ENCODE measurements at places on chromosomes 1 and 21.

DNA sequence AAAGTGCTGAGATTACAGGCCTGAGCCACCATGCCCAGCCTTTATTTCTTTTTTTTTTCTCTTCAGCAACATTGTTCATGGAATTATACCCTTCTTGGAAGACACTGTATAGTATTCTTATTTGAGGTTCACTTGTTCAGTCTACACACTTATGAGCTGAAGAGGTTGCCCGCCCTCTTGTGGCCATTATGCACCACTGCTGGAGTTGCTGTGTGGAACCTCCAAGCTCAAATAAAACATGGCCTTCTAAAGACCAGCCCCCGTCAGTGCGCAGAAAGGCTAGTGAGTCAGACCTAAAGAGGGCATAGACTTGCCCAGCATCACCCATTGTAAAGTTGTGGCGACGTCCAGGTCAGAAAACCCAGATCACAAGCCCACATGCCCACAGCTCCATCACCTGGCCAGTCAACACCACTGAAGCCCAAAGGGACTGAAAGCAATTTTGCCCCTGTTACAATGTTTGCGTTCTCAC lies 20.4 kb downstream of the LURAP1 start:
- DNase-seq: peak; percentile 67

DNA sequence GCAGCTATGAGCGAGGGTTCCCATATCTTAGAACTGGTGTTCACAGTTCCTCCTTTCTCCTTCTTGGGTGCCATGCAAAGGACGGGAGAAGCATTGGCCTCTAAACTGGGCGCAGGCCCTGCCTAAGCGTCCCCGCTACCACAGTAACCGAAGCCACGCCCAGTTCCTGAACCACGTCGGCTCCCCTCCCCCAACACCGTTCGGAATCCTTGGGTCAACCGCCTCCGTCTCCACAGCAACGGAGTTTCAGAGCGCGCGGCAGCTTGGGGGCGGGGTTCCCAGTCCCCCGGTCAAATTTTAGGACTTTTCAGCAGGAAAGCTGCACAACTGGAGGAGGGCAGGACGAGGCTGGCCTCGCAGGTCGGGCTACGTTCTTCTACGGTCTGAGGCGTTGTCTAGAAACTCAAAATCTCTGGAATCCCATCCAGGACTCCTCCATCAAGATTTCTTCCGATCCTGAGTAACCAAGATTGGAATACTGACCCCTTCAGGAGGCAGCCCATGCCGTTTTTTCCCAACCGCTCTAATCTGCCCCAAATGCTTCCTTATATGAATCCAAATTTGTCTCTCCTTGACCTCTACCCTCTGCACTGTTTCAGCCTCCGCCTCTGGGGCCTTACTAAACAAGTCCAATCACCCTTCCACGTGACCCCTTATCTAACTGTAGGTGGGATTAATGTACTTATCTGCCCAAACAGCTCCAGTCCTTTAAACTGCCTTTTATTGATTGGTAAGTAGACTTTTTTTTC lies at the start of gene SPAG17:
SPAG17 (minus strand) TSS at position 145 of the 749 bp plus-strand sequence; CDS start at position 74, 71 bp downstream.
- no peak for DNase-seq

DNA sequence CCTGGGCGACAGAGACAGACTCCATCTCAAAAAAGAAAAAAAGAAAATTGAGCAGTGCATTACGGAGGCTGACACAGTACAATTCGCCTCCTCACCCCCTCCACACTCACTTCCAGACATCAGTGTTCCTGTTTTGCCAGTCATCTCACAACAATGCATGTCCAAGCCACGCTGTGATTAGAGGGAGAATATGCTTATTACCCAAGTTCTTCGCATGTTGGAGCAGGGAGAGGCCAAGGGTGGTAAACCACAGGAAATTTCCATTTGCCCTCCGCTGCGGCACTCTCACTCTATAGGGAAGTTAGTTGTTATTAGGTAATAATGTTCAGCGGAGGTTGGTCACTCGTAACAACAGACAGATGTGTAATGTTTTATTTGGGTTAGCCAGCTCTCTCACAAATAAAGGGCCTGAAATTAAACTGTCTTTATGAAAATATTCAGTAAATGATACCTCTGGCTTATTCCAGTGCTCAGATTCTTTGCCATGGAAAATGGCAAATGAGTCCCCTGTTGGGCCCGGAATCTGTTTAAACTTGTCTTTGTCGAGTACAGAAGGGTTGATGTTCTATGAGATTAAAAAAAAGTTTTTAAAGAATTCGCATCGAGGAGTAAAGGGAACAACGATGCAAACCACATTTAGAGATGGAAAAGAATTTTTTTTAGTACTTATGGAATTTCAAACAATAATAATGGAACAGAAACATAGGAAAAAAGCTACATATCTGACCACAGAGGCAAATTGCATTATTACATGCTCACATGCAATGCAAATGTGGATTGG lies 33.1 kb downstream of the KCNJ15 start:
- DNase-seq: peak; percentile 31

DNA sequence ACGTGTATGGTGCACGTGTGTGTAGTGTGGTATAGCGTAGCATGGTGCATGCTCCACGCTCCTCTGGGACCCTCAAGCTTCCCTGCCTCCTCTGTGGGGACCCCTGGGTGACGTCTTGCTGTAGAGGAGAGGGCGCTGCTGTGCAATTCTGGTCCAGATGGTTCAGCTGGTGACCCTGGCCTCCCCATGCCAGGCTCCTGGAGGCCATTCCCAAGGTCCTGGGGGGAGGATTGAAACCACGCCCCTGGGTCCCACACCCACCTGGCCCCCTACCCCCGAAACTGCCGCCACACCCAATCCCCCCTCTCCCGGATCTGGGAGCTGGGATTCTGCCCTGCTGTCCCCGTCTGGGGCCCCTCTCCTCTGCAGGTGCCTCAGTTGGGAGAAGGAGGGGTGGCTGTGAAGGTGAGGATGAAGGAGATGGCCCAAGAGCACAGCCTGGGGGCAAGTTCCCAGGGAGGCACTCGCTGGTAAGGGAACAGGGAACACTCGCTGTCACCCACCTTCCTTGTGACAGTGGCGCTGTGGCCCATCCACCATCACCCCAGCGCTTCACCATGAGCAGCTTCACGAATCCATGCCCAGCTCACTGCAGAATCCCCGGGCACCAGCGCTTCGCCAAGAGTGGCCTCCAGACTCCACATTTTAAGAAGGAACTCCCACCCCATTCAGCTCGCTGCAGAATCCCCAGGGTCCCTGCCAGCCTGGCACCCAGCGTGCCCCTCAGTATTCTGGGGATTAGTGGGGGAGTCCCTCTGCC lies 38.0 kb downstream of the WDR4 start:
- DNase-seq: no peak

DNA sequence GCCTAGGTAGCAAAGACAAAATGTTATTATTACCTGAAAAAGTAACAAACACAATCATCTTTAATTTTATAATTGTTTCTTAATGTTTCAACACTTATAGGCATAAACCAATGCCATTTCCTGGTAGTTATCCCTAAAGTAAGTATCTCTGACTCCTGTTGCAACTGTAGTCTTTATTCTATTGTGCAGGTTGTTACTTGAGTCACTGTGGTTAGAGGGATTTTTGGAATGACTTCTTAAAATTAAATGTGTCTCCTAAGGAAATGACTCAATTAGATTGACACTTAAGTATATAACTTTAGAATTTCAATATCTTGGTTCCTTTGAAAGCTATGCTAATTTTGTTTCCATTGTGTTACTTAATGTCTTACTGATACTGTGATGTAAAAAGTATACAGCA lies 143.9 kb downstream of the PHTF1 start:
- no peak for DNase-seq

- DNase-seq: peak; percentile 38
Measured at GRCh38 chr21:26140164-26140579, 30.4 kb downstream of the APP start.

GRCh38 chr1:81512252-81513003 lies 288.3 kb upstream of the ADGRL2 start:
- no peak for DNase-seq

DNA sequence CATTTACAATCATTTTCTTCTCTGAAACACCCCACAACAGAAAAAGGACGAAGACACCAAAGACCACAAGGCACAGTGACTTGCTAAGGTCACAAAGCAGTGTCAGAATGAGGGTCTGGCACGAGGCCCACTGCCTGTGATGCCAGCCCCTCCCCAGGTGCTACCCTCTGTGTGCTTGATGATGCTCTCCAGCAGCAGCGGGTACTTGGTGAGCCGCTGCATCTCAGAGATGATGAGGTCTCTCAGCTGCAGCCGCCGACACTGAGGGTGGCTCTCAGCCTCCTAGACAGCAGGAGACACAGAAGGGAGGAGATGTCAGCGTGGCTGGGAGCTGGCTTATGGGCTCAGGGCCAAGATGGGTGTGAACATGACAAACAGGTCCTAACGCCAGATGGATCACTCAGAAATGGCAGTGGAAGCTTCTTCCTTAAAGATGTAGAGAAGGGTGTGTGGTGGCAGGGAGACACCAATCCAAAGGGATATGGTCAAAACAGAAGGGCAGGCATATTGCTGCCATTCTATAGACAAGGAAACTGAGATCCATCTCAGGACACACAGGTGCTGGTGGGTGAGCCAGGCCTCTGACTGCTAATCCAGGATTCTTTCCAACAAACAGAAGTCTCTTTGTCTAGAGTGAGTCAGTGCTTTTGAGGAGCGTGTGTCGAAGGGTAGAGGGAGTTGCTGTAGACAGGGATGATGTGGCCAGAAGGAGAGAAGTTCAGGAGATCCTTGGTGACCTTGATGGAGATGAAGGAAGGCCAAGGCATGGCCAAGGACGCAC lies 25.6 kb downstream of the LRRC71 start:
- DNase-seq: no peak

- no peak for DNase-seq
Measured at GRCh38 chr1:167515893-167516321, 2.4 kb downstream of the CD247 start.

- no peak for DNase-seq
Measured at GRCh38 chr1:167077868-167078210, 12.3 kb downstream of the GPA33 start.

GRCh38 chr1:87449348-87449963 lies 120.8 kb downstream of the LMO4 start:
- peak; percentile 23 for DNase-seq

DNA sequence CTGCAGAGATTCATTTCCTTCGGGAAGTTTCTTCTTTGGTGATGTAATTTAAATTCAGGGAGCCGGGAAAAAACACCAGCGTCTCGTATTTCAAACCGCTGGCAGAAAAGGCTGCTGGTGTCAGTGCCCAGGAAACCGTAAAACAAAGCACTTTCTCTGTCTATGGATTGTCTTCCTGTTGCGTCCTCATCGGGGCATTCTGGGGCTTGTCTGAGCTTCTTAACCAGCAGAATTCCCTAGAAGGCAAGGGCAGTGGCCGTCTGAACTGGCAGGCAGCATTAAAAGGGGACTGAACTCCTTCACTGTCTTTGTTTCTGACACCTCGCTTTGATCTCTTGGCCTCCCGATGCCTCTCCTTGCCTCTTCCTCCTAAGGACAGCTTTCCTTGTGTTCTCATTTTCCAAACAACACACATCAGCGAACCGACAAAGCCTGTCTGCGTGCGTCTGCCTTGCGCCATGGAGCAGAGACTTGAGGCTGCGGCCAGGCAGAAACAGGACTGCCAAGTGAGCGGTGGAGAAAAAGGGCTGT lies 391.6 kb upstream of the VAMP3 start:
- no peak for DNase-seq

DNA sequence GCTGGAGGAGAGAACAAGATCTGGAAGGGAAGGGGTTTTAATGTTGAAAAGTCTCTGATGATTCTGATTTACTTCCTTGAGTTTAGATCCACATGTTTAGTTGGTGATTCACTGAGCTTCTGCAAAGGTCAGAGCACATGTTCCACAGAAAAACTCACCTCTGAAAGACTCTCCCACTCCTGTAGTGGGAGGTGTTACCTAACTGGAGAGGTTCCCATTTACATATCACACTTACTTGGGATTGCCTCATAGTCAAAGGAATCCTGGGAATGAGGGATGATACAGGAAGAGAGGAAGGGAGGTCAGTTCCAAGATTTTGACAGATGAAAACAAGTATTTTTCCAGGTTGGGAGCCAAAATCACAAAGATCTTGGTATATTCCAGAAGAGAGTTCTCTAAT lies 2.7 kb upstream of the NTNG1 start:
- no peak for DNase-seq

Data from CD4-positive, alpha-beta T cell treated with Interleukin-4 for 1 hour (primary cell).